Stimulated activated CD4-positive, alpha-beta T cell treated with anti-CD3 and anti-CD28 coated beads, TNF-alpha, amount 100 ng/mL, for 1 hour (primary cell): ENCODE measurements at places on chromosomes 5 and 9.
A peak's percentile ranks its signal among the peaks of the same experiment; 100 is the strongest.

- no peak for DNase-seq
Observed at GRCh38 chr5:173835661-173836060, 52.5 kb upstream of the CPEB4 start.

DNA sequence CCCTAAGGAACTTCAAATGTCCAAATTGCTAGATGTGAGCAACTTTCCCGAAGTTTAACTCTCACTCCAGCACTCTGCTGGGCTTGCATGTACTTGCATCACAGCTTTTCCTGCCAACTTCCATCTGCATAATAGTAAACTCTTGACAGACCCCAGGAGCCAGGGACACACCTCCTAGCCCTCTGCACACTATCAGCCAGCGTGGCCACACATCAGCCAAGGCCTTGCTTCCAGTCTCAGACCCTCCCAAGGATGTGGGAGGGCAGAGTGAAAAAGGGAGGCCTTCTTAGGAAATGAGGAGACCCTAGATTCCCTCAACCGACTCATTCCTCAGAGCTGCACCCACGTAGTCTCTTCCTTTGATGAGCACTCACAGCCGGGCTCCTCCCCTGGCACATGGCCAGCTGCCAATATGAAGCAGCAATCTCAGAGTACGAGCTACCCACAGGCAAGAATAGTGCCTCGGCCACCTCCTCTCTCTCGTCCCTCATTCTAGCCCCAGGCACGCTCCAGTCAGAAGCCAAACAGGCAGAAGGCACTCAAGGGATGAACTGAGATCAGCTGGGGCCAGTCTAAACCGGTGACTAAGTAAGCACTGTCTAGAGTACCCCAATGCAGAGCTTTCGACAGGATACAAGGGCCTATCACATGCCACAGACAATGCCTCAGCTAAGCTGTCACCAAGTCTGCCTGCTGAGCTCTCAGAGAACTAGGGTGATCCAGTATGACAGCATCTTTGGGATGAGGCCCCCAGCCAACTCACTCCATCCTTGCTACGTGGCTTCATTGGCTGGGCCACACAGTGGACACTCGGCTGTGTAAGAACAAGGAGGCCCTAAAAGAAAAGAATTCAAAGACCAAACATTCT is 2.3 kb downstream of the P4HA2 start:
- peak; percentile 9 for DNase-seq

DNA sequence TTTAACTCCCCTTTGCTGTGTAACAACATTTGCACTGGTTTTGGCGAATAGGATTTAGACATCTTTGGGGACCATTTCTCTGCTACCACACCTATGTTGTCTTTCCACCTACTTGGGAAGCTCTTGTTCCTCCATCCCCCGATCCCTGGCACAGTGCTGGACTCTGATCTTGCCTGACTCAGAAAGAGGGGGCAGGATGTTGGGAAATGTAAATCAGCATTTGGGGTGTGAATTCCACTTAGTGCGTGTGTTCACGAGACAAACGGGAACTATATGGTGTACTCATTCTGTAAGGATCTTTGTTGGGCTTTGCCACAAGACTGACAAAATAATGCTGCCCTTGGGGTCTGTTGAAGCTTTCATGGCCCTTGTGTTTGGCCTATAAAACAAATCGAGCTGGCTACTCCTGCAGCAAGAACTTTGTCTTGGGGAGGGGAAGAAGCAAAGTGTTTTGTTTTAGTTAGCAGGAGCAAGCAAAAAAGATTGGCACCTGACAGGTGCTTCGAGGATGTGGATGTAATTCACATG is 18.5 kb downstream of the TMEM268 start:
- no peak for DNase-seq

DNA sequence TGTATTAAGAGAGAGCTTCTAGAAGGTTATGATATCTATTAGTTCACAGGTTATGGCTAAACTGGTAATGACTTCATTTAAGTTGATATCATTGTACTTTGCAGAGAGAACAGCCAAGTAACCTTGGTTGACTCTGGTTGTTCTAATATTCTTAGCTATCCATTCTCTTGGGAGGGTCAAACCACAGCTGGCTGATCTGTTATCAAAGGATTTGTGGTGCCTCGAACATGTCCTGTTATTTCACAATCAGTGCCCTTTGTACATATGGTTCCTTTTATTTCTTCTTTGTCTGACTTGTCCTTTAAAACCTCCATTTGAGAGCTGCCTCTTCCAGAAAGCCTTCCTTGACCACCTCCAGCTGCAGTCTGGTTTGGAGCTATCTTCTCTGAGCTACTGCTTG is 61.7 kb downstream of the PDE8B start:
- no peak for DNase-seq

DNA sequence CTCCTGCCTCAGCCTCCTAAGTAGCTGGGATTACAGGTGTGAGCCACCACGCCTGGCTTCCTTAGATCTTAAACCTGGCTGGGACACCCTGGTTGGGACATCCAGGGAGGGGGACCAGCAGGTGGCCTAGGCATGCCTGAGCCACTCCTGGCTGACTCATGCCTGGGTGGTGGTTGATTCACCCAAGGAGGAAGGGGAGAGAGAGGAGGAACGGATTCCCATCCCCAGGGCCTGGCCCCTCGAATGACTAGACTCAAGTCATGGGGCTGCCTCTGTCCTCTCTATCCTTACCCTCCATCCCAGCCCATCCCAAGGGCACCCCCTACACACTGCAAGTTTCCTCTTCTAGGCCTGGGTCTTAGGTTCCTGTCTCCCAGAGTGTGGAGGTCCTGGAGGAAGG is 12.7 kb downstream of the EEIG1 start:
- no peak for DNase-seq

DNA sequence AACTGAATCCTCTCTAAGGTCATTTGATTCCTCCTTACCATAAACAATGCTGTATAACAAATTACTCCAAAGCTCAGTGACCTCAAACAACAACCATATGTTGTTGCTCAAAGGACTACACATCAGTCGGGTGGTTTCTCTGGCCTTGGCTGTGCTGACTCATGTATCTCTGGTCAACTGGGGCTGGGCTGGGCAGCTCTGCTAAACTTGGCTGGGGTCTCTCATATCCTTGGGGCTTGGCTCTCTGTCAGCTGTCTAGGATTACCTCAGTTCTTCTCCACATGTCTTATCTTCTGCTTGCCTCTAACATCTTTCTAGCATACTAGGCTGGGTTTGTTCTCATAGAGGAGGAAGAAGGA is 86.4 kb downstream of the GALNT10 start:
- DNase-seq = no peak

- no peak for DNase-seq
Observed at GRCh38 chr9:19895006-19895405, 106.2 kb upstream of the SLC24A2 start.

- no peak for DNase-seq
Observed at GRCh38 chr9:82549174-82549821, 513.6 kb downstream of the RASEF start.

- DNase-seq = no peak
Observed at GRCh38 chr9:116278326-116278725, 124.7 kb downstream of the PAPPA start.

GRCh38 chr5:57468481-57469163 is 14.0 kb downstream of the ACTBL2 start:
- DNase-seq = no peak

DNA sequence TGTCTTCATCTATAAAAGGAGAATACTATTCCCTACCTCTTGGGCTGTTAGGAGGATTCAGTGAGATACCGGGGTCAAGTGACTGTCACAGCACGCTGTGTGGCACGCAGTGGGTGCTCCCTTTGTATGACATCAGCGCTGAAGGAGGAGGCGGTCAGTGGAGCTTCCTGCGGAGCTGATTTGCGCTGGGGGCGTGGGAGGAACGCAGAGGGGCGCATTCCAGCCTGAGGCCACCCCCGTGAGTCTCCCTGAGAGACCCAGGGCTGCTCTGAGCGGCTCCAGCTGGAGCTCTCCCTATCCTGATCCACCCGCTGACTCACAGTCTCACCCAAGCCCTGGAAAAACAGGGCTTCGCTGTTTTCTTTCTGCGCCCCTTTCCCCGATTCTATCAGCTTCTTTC is 24.3 kb upstream of the NEURL1B start:
- DNase-seq = no peak

DNA sequence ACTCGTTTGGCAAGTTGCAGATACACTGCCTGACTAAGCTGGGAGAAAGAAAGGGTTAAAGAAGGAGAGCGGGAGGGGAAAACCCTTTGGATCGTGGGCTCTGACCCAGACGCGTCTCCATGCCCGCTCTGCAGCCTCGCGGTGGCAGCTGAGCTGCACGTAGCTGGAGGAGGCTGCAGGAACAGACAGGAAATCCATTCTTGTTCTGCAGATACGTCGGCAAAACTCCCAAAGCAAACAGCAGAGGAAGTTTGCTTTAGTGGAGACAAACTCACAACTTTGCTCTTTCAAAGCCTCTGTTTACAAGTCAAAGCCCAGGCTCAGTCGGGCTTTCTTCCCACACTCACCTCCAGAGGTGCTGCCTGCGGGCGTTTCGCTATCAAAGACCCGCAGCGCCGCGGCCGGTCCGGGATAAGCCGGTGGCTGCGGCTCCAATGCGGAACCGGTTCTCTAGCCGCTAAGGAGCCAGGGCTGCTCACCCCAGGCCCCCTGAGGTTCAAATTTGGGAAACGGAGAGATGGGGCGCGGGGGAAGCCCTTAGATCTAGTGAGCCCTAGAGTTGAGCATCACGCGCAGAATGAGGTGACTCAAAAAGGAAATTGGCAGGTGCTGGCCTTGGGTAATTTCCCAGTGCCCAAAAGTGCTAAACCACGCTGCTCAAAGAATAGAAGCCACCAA is 60.7 kb downstream of the MAT2B start:
- DNase-seq = no peak

- DNase-seq = no peak
Observed at GRCh38 chr9:123120953-123121352, 87.5 kb downstream of the GPR21 start.

DNA sequence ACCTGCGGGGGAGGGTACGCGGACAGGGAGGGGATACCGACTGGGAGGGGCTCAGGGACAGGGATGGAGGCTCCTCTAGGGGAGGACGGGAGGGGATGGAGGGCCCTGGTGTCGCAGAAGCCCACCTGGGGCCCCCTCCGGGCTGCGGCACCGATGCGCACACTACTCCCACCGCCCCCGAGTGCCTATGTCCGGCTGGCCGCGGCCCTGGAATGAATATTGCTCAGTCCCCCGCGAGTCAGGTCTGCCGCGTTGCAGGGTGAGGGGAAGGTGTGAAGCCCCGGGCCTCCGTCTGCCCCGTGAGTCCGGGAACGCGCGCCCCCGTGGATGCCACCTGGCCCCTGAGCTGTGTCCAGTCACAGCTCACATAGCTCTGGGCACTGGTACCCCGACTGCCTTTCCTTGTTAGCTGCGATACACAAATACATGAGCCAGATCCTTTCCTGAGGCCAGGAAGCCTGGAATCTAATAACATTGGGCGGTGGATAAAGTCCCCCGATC is 44.5 kb upstream of the PRSS3 start:
- no peak for DNase-seq

- no peak for DNase-seq
Observed at GRCh38 chr5:100789694-100790093, 113.4 kb downstream of the ST8SIA4 start.

DNA sequence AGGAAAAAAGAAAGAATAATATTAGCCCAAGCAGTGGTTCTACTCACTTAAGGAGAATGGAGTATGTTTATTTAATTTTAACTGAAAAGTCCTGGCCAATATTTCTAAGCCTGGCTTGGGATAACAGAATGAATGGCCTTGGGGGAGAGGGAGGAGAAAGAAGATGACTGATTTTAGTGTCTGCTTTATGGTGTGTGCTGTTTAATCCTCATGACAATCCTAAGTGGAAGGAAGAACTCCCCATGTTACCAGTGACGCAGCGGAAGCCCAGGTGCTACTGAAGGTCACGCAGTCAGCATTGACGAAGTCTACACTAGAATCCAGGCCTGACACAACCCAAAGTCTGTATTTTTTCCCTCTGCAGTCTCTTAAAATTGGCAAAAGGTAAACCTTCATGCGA is 50.5 kb downstream of the PALM2AKAP2 start:
- no peak for DNase-seq

GRCh38 chr5:140131967-140132409 is 6.3 kb downstream of the IGIP start:
- no peak for DNase-seq

- DNase-seq = no peak
Observed at GRCh38 chr5:154364771-154365170, 81.0 kb upstream of the SAP30L start.

DNA sequence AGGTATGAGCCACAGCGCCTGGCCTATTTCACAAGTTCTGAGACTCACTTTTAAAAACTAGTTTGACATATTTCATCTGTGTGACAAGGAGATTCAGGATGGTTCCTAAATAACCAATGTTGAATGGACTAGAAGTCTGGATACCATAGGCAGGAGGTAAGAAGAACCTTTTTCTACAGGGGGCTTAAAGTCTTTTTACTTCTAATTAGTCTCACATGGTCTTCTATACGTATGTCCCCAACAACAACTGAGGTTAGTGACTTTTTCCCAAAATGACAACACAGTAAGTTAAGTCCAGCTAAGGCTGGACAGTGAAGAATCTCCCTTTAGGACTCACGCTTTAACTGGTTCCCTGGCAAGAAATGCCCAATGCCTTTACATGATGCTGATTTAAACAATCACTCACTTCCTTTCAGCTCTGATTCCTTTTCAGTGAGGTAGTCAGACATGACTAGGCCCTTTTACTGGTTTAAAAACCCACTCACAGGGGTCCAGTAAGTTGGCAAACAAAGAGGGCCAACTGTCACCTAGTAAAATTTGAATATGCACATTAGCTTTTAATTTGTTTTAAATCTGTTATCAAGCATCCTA is 12.1 kb upstream of the HAUS6 start:
- no peak for DNase-seq

GRCh38 chr5:59207401-59207800 is 624.5 kb downstream of the RAB3C start:
- no peak for DNase-seq

DNA sequence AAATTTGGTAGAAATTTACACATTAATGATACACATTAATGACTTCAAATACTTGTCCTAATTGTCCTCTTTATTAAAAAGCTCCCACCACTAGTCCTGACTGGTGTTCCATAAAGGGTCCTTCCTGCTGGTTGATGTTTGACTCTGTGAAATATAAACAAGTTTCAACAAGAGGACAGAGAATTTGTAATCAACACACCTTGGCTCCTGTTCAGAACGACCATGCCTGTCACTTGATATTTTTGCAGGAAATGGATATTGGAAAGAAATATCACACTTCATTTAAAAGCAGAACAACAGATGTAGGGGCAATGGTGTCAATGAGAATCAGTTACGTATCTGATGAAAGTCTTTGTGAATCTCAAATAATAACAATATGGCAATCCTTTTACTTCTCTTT is 211.7 kb downstream of the ENC1 start:
- DNase-seq = no peak

GRCh38 chr5:39195198-39195826 is 24.1 kb downstream of the FYB1 start:
- DNase-seq = no peak

- DNase-seq = no peak
Observed at GRCh38 chr5:134784946-134785620, 26.5 kb downstream of the DDX46 start.

DNA sequence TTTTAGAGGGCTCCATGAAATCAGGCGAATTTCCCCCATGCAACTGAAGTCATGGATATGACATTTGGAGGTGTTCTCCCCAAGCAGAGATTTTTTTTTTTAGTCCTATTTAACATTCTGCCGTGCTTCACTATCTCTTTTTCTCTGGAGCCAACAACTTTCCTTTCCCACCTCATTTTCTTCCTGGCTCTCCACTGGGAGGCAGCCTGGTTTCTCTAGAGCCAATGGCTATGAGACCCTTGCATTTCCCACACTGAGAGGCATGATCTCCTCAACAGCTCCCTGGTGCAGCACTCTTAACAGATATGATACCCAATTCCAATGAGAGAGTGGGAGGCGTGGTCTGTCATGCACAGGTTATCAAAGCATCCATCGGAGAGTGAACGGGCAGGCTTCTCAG is 310.8 kb downstream of the DRD1 start:
- no peak for DNase-seq

- DNase-seq = no peak
Observed at GRCh38 chr9:72390907-72391306, 25.9 kb upstream of the ZFAND5 start.
